Right ventricle myocardium inferior (tissue), 1 donor: ENCODE measurements at places on chromosomes 5 and 9. TPM values are rescaled to one million over a fixed set of nuclear protein-coding genes. Genes with fewer than 3 reads are reported as not detected.

- DNase-seq = no peak
These were observed 52.4 kb downstream of the FANCC start for GRCh38 chr9:95264954-95265615.

- DNase-seq = no peak
These were observed 363.7 kb downstream of the CSNK1G3 start for GRCh38 chr5:123875561-123876275.

- DNase-seq = no peak
These were observed 25.2 kb upstream of the MAP1B start for GRCh38 chr5:72082048-72082447.

GRCh38 chr9:70581214-70581954, 166.9 kb upstream of the KLF9 start:
- DNase-seq = no peak

Gene F12
- not detected for total RNA-seq

DNA sequence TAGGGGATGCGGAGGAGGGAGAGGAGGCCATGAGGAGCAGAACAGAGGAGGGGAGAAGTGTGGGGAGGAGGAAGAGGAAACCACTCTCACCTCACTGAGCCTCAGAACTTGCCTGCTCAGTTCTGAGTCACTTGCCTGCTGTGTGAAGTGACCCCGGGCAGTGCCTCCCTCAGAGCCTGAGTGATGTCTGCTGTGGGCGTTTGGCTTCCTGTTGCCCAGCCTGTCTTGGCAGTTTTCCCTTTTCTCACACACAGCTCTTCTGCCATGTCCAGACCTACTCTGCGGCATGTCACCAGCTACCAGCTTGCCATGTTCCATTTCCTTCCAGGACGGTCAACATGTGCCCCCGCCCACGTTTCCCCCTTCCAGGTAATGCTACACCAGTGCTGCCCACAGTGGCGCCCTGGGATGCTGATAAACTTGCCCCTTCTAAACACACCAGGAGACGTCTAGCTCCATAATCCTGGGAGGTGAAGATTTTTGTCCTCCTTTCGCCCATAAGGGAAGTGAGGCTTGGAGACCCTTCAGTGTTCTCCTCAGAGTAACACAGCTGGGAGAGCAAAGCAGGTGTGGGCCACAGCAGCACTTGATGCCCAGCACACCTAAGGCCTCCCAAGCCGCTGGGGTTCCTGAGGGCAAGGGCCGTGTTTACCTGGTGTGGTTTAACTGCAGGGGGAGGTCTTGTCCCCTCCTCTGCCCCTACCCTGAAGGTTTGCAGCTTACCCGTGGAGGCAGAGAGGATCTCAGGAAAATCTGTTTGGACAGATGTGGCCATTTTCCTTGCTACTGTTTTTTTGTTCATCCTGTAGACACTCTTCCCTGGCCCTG, 63.8 kb upstream of the RNF130 start:
- no peak for DNase-seq

GRCh38 chr5:39195198-39195826, 24.1 kb downstream of the FYB1 start:
- no peak for DNase-seq

GRCh38 chr9:14068690-14069089, 245.3 kb downstream of the NFIB start:
- no peak for DNase-seq

Gene FOXD4L5
- not detected for total RNA-seq

Gene TOR2A
- total RNA-seq = 3.8 TPM
